ENCODE measurements at places on chromosomes 11 and 22.

GRCh38 chr22:33519071-33519973 is 401.0 kb downstream of the LARGE1 start:
- peak; percentile 18 for DNase-seq

DNA sequence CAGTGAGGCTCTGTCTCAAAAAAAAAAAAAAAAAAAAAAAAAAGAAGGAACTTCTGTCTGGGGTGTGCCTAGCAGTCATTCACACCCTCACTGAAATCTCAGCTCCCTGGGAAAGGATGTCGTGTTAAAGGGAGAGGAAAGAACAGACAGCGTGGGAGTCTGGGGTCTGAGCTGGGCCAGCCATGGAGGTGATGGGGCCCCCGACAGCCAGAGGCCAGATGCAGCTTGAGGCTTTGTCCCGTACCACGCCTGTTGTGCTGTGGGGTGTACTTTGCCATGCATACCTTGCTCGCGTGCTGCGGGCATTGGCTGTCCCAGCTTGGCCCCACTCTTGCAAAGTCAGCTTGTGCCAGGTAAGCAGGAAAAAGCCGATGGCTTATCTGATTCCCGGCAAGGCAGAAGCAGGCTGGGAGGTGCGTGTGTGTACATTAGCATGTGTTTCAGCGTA is 4.6 kb downstream of the SYT12 start:
- no peak for DNase-seq

DNA sequence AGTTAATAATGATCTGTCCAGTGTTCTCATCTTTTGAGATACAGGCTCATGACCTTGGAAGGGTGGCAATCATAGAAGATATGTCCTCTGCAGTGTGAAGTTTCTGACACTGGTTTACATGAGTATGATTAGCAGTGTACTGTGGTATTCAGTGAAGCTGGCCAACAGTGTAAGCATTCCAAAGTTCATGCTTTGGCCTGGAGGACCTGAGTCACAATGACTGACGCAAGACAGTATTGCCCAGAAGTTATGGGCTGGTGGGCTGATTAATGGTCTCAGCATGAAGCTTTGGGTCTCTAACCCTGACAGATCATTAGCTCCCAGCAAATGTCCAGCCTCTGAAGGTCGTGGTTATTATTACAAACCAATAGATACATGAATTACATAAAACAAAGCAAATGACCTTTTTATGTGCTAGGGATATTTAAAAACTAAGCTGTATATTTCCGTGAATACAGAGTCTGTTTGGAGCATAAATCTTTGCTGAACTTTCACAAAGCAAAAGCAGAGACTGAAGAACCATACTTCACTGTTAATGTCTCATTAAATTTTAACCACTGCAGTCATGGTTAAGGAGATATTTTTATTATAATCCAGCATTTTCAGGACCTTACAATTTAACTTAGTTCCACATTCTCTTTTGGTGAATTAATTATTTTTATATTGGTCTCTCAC is 28.3 kb upstream of the USP47 start:
- DNase-seq: peak; percentile 77

- DNase-seq: peak; percentile 21
These were observed 22.9 kb upstream of the MRPL17 start for GRCh38 chr11:6705905-6706535.

- no peak for DNase-seq
These were observed 20.1 kb upstream of the SWAP70 start for GRCh38 chr11:9643751-9644150.

DNA sequence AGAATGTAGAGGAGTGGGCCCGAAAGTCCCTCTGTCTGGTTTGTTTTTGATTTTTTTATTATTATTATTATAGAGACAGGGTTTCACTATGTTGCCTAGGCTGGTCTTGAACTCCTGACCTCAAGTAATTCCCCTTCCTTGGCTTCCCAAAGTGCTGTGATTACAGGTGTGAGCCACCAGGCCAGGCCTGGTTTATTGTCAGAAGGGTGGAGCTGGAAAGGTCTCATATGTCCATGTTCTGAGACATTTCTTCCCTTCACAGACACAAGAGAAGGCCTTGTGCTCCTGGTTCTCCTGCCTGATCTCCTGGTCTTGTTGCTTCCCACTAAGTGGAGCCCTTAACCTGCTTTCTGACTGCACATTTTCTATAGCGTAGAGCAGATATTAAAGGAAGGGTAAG is 46.0 kb upstream of the CLPB start:
- DNase-seq: no peak

GRCh38 chr11:94933223-94934130 is 39.9 kb downstream of the CWC15 start:
- DNase-seq: peak; percentile 24

Data from mammary epithelial cell (primary cell).